ENCODE measurements at places on chromosomes 2 and 18.

DNA sequence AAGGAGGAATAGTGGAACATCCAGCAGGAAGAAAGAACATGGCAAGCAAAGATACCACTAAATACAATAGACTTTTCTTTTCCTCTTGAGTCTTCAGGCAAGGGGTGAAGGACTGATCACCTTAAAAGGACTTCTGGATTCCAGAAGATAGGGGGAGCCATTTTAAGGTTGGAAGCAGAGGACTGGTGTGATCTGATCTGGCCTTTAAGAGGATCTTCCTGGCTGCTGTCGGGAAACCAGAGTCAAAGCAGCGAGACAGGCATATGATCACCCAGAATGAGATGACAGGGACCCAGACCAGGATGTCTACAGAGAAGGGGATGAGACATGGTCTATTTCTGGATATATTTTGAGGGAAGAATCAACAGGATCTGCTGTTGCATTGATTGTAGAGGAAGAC is 558.0 kb downstream of the STK39 start:
- DNase-seq = no peak

- DNase-seq = no peak
These were observed 66.5 kb upstream of the TNFRSF11A start for GRCh38 chr18:62258616-62259015.

DNA sequence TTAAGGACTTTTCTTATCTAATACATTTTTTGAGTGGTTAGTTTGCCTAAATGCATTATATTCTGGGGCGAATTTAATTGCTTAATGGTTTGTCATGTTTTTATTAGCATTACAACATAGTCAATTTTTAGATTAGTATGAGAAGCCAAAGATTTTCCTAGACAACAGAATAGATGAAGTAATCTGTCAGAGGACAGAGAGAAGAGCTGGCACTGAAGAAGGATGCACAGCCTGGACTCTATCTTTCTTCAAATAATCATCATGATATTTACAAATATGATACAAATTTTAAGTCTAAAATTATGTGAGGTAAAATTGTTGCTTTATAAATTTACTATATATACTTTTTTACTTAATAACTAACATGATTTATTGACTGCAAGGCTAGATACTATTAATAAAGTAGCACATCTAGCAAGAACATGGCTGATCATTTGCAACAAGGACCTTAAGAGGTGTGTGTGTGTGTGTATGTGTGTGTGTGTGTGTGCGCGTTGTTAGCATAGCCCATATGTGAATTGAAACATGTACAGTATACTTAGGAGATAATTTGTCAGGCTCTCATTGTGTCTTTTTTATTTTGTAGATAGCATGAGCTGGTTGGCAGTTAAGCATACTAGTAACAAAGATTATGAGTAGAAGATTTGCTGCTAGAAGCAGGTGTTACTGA is 752.2 kb downstream of the DCDC2C start:
- no peak for DNase-seq

- DNase-seq = no peak
These were observed 59.6 kb downstream of the MYT1L start for GRCh38 chr2:2271469-2271941.

DNA sequence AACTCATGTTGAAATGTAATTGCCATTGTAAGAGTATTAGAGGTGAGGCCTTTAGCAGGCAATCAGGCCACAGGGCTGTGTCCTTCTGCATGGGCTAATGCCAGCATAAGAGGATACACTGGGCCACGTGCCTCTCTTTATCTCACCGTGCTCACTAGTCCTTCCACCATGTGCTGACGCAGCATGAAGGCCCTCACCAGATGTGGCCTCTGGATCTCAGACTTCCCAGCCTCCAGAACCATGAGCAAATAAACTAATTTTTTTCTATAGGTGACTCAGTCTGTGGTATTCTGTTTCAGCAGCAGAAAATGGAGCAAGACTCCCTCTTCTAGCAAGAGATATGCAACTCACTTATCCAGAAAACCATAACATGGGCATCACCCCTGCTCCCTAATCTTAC is 149.7 kb upstream of the ZNF236 start:
- DNase-seq = no peak

- DNase-seq = no peak
These were observed 199.3 kb downstream of the NCK2 start for GRCh38 chr2:105943977-105944376.

DNA sequence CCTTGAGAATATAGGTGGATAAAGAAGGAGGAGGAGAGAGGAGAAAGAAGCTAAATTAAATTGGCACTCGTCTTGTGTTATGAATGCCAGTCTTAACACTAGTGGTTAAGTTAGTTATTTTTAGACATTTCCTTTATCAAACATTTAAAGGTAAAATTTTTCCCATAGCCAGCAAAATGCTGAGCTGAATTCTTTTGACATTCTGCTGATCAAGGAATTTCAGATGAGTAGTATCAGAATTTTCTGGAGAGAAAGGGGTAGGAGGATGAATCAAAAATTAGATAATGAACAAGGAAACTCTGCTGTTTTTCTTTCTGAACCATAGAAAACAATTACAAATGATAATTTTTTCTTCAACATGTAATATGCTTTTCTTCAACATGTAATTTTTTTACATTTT is 52.5 kb downstream of the ASXL3 start:
- DNase-seq = no peak

DNA sequence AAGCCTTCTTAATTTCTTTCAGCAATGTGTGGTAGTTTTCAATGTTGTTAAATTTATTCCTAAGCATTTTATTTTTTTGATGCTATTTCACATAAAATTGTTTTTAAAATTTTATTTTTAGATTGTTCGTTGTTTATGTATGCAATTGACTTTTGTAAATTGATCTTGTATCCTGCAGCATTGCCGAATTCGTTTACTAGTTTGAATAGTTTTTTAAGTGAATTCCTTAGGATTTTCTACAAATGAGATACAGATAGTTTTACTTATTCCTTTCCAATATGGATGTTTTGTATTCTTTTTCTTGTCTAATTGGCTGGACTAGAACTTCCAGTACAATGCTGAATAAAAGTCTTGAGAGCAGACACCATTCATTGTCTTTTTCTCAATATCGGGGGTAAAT is 55.6 kb downstream of the QPCT start:
- DNase-seq = no peak

- DNase-seq = peak; percentile 65
These were observed 49.8 kb downstream of the FBLN7 start for GRCh38 chr2:112187805-112188596.

DNA sequence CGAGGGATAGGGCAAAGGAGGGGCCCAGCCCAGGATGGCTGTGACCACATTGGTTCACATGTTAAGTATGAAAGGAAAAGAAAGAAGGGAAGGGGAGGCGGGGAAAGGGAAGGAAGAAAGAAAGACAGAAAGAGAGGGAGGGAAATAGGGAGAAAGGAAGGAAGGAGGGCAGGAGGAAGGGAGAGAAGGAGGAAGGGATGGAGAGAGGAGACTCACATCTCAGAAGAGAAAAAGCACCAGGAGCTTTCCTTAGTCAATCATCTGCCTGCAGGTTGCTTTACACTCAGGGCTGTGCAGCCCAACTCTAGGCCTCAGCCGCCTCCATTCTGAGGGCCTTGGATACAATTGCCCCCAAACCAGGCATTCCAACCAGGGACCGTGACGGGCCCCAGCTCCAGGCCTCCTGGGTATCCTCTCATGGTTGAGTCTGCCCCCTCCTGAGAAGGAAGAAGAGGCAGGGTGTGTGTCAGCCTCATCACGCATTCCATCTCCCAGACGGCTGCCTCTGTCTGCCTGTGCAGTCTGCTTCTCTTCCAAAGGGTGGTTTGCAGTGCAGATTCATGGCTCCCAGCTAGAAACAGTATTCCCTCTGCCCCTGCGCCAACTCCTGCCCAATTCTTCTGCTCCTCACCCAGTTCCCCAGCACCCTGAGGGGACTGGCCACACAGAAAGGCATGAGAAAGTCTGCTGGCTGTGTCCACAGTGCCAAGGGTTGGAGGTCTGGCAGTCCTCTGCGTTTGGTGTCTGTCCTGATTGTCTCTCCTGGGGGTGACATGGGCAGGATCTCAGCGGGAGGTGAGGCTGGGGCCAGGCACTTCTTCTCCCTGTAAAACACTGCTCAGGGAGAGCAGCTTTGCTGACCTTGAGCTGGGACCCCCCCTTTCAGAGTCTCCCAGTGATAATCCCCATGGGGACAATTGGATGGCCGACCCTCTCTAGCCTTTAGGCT is 163.3 kb downstream of the SMAD7 start:
- DNase-seq = no peak

GRCh38 chr2:10547663-10548376 is 99.7 kb upstream of the ODC1 start:
- DNase-seq = no peak
